ENCODE measurements at places on chromosomes 4 and X.

DNA sequence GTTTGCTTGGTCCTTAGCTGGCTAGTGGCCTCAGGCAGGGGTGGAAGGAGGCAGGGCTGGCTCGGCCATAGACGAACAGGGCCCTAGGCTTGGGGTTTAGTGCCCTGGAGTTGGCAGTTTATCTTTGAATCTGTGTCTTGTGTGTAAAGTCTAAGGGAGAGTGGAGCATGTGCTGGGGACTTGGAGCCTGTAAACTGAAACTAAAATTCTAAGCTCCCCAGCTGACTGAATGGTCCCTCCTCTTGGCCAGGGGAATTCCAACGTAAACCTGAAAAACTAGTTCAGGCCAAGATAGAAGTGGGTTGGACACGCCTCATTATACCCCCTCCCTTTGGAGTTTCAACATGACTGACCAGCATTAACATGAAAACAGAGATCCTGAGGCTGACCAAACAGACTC lies 46.1 kb upstream of the GPR78 start:
- DNase-seq, result no peak

GRCh38 chr4:156298230-156298629 lies 344.6 kb upstream of the CTSO start:
- DNase-seq, result peak; percentile 81

GRCh38 chr4:84378983-84379382 lies 120.1 kb downstream of the NKX6-1 start:
- no peak for DNase-seq

- DNase-seq, result no peak
Measured at GRCh38 chr4:141417387-141417786, 196.7 kb downstream of the ZNF330 start.

- no peak for DNase-seq
Measured at GRCh38 chrX:56812515-56813105, 83.6 kb downstream of the NBDY start.

- no peak for DNase-seq
Measured at GRCh38 chrX:39728852-39729598, 368.7 kb downstream of the BCOR start.

DNA sequence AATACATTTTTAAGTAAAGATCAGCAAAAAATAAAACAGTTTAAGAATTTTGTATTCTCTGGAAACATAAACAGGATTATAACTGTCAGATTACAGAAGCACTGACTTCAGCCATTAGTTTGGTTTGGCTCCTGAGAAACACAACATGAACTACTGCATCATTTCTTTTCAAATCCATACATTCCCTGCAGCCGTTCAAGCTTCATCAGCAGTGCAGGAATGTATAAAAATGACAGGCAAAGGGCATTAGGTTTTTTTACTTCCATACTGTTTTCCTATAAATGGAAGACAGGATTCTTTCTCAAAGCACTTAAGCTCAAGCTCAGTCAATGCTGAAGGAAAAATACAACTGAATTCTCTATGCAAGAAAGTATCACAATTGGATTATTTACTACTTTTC lies 4.2 kb upstream of the MAB21L2 start:
- DNase-seq, result no peak

- no peak for DNase-seq
Measured at GRCh38 chr4:83865417-83866150, 329.7 kb downstream of the GPAT3 start.

DNA sequence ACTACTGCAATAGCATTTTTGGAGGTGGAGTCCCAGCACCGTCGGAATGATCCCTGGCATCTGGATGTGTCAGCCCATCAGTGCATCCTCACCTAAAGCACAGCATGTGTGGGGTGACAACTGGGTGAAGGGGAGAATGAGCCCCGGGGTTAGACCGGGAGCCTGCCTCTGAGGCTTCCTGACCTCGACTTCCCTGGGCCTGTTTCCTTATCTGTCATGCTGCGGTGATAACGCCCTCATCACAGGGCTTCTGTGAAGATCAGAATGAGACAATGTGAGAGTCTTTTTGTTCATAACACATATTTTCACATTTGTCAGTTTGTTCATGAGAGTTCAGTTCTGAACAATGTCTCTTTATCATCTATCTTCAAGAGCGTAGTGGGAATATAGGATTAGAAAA lies 31.1 kb upstream of the PDLIM3 start:
- DNase-seq, result no peak

DNA sequence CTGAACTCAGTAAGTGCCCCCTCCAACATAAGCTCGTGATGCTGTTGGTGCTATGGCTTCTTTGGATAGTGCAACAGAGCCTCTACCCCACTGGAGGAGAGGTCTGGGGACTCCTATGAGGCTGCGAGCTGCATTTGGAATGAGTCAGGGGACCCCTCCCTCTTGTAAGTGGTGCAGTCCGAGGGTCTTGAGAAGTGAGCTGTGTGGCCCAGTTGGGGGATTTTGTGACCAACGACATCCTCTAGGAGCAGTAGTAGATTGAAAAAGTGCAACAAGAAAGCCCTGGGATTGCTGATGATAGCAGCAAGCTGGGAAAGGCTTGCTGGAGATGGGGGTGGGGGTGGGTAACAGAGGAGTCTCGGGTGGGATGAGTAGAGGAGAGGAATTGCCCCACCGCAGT lies 3.1 kb downstream of the FRMPD3 start:
- no peak for DNase-seq

DNA sequence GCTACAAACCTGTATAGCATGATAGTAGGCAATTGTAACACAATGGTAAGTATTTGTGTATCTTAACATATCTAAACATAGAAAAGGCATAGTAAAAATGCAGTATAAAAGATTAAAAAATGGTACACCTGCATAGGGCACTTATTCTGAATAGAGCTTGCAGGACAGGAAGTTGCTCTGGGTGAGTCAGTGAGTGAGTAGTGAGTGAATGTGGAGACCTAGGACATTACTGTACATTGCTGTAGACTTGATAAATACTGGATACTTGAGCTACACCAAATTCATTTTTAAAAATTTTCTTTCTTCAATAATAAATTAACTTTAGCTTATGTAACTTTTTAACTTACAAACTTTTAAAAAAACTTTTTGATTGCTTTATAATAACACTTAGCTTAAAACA lies 68.2 kb upstream of the MAML3 start:
- DNase-seq, result no peak

- no peak for DNase-seq
Measured at GRCh38 chrX:80174925-80175574, 160.5 kb downstream of the TBX22 start.

GRCh38 chrX:145630806-145631435 lies 186.7 kb upstream of the SLITRK2 start:
- no peak for DNase-seq

DNA sequence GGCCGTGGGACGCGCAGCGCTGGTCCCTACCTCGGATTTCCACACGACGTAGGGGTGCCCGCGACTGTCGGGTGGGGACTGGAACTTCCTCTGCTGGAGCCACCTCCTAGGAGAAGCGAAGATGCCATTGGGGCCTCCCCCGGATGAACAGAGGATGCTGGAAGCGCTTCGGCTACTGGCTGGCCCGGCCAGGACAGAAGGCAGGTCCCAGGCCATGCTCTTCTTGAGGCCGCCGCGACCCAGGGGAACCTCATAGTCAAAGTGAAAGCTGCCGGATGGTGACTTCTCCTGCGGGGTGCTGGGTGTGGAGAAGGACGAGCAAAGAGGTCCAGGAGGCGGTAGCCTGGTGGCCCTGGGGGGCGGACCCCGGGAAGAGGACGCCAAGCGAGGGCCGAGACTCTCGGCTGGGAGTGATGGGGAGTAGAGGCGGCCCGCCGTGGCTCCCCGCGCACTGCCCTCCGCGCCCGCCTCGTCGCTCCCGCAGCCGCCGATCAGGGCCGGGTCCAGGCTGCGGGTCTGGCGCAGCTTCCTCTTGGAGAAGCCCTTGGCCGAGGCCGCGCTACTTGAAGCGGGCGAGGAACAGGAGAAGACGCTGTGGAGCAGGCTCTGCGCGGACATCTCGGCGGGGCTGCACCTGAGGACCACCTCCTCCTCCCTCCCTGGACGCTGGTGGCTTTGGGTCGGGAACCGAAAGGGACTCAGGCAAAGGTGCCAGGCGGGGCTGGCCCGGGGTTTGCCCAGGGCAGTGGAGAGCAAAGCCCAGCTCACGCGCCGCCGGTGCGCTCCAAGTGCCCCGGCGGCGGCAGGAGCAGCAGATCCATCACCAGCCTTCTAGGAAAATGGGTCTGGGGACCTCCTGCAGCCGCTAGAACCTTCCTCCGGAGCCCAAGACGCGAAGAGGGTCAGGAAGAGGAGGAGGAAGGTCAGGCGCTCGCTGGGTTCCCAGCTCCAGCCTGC lies 1.2 kb downstream of the ARHGAP6 start:
- peak; percentile 20 for DNase-seq

- DNase-seq, result no peak
Measured at GRCh38 chr4:85180533-85180932, 214.0 kb upstream of the WDFY3 start.

- DNase-seq, result peak; percentile 96
Measured at GRCh38 chrX:41923211-41923977, at the start of gene CASK. TSS of gene CASK (minus strand) at chrX:41923554. CDS start at chrX:41922988, 566 bp downstream.

DNA sequence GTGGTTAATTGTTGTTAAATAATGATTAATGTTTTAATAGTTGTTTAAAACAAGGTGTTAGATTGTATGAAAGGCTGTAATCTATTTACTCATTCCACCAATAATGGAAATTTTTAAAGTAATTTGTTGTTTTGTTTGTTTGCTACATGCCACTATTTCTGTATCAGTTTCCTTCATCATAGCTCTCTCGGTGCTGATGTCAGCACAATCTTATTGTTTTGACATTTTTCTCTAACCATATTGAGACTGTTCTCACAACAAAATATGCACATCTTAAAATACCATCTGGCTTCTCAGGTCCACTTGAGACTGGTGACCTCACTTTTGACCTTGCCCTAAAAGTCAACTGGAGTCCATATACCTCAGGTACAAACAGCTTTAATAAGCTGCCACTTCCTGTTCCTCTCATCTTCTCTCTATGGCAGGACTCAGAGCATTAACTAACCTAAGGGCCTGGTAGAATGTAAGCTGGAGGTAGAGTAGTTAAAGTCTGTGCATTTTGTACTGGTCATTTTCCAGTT lies 1.0 kb upstream of the GUCY1B1 start:
- no peak for DNase-seq

DNA sequence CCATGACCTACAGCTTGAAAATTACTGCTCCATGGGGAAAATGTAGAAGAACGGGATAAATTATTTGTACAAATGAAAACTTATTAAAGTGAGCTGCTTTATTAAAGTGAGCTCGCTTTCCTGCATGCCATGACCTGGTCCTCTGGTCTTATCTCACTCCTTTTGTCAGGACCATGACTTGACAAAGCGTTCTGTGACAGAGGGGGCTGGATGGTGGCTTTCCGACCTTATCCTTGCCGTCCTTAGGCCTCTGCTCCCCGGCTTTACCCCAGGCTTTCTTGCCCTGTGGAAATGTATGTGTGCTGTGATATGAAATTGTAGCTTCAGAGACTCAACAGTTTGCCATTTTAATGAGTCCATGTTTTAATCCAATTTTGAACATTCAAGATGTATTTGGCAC lies 44.0 kb upstream of the FBXW7 start:
- DNase-seq, result no peak

DNA sequence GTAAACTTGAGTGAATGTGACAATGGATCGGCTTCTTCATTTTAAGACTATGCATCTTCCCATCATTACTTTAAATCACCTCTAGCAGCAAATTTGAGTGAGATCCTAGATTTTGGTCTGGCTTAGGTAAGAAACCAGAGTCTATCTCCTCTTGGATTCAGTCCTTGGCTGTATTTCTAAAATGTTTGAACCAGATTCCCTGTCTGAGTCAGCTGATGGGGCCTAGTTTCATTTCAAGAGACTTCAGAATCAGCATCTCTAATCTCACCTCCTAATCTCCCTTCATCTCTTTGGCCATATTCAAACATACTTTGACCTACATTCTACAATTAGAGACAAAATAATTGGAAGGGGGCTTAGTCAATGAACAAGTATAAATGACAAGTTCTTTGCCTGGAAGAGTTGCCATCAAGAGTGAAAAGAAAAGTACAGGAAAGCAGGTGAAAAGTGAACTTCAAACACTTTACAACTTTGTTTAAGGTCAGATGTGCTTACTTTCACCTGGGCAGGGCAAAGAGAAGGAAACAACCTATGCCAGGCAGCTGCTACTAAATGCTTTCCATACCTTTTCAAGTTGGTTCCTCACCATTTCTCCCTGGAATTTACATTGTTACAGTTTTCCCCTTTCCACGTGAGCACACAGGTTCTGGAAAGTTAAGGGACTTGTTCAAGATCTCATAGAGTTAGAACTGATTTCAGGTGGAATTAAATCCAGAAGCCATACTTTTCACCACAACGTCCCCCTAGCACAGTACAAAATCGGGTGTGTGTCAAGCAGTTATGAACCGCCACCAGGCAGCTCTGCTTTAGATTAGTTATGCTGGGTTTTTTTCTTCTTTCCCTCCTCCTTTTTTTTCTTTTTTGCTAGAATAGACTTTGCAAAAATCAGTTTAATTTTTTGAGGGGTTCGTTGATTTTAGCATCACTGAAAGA lies 30.7 kb upstream of the PITX2 start:
- DNase-seq, result no peak

GRCh38 chr4:13355111-13355880 lies 128.8 kb downstream of the RAB28 start:
- DNase-seq, result no peak

- peak; percentile 24 for DNase-seq
Measured at GRCh38 chr4:176270669-176271068, 1.6 kb upstream of the ASB5 start.

GRCh38 chr4:136009258-136009832 lies 1522.9 kb downstream of the PCDH18 start:
- DNase-seq, result no peak

- DNase-seq, result peak; percentile 82
Measured at GRCh38 chrX:54358424-54359211, 772 bp upstream of the WNK3 start.

DNA sequence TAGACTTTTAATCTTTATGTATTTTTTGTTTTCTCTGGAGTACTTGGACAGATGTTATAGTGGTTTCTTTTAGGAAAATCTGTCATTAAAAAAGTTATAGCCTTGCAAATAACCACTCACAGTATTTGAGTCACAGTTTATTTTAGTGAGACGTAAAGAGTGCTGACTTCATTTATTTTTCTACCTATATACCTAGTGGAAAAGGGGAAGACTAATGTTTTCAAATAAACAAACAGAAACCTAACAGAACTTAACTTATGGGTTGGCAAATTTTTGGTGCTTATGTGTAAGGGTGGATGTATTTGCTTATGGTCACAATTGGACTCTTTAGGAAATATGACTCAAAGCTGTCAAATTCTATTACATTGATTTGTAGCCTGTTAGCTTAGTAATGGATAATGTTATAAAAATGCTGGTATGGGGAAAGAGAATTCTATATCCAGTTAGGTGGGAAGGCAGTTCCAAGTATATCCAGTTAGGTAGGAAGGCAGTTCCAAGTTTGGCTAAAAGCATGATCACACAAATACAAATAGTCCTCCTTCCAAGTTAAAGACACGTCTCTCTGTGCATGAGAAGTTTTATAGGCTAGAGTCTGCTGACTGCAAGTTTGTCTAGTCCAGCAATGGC lies 61.9 kb downstream of the SLC9A6 start:
- DNase-seq, result no peak

- DNase-seq, result no peak
Measured at GRCh38 chrX:39626749-39627148, 471.0 kb downstream of the BCOR start.
